ENCODE measurements at places on chromosomes 11 and 22. TPM values are rescaled to one million over a fixed set of nuclear protein-coding genes. Genes with fewer than 3 reads are reported as not detected.

The RAB39A gene
- total RNA-seq, result not detected

GRCh38 chr11:86900162-86900561 lies 55.0 kb downstream of the FZD4 start:
- DNase-seq, result no peak
- no peak overlapping the region for H3K4me3 ChIP-seq
- H3K27me3 ChIP-seq, result no peaks in the 10 kb centered on the region
- no peak overlapping the region for H3K27ac ChIP-seq
- H3K4me1 ChIP-seq, result no peaks in the 10 kb centered on the region

GRCh38 chr11:13720940-13721339 lies 52.5 kb downstream of the FAR1 start:
- no peak for DNase-seq
- no peaks in the 10 kb centered on the region for H3K4me1 ChIP-seq
- H3K27ac ChIP-seq, result no peak overlapping the region
- H3K4me3 ChIP-seq, result no peak overlapping the region
- peaks cover 4% of the 10 kb centered on the region for H3K36me3 ChIP-seq
- no peaks in the 10 kb centered on the region for H3K27me3 ChIP-seq

DNA sequence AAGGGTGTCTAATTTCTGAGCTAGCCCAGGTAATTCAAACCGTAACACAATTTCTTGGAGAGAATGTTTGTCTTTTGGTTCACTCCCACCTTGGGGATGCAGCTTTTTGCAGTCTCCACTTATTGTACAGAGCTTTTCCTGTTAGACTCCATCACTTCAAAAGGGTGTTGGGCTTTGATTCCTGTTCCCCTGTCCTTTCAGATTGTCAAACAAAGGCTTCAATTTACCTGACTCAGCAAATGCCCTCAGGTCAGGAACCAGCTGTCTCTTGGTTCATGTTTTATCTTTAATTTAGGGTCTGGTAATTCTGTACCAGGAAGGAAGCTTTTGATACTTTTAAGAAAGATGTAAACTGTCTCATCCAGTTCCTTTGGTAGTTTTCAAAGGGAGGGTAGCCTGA lies 880.6 kb downstream of the NTM start:
- DNase-seq, result no peak
- H3K27me3 ChIP-seq, result peaks cover 43% of the 10 kb centered on the region
- H3K4me3 ChIP-seq, result no peak overlapping the region

The APIP gene
- 34.1 TPM for total RNA-seq

The CEND1 gene
- total RNA-seq, result not detected

GRCh38 chr11:20015101-20015500 lies 145.2 kb downstream of the DBX1 start:
- no peaks in the 10 kb centered on the region for H3K27me3 ChIP-seq
- no peak overlapping the region for H3K27ac ChIP-seq
- no peaks in the 10 kb centered on the region for H3K36me3 ChIP-seq
- no peak for DNase-seq

The HTR3B gene
- not detected for total RNA-seq

- no peak overlapping the region for H3K4me3 ChIP-seq
- H3K36me3 ChIP-seq, result no peaks in the 10 kb centered on the region
- H3K27ac ChIP-seq, result no peak overlapping the region
- H3K27me3 ChIP-seq, result no peaks in the 10 kb centered on the region
Observed at GRCh38 chr11:126224647-126225294, 13.2 kb downstream of the FAM118B start.

GRCh38 chr11:92413757-92414513 lies 189.3 kb downstream of the FAT3 start:
- H3K27ac ChIP-seq, result no peak overlapping the region
- peaks cover 32% of the 10 kb centered on the region for H3K4me1 ChIP-seq
- H3K36me3 ChIP-seq, result no peaks in the 10 kb centered on the region
- no peak for DNase-seq

DNA sequence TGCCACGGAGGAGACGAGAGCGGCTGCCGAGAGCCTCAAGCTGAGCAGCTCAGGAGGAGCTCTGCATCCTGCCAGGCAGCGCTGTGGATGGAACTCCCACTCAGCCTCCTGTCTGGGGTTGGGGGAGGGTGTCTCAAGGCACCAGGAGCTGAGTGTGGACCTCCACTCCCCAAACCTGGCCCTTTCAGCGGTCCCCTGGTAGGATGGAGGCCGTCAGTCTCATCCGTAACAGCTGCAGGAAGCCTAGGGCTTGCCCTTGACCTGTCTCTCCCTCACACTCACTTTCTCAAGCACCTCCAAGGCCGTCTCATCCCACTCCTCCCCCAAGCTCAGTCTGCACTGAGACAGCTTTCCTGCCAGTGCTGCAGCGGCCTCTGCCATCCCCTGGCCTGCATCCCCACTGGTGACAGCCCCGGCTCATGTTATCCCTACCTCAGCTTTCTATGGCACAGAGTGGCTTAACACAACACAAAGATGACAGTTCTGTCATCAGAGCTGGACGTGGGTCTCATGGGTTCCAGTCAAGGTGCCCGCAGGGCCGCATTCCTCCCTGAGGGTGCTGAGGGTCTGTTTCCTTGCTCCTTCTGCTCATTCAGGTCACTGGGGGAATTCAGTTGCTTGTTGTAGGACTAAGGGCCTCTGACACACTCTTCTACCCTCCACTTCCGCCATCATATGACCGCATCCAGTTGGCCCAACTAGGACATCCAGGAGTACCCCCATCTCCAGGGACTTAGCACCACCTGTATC lies 341.9 kb upstream of the B3GAT1 start:
- H3K4me3 ChIP-seq, result no peak overlapping the region
- no peaks in the 10 kb centered on the region for H3K36me3 ChIP-seq
- no peak for DNase-seq
- H3K27me3 ChIP-seq, result peaks cover 77% of the 10 kb centered on the region

The SLC22A9 gene
- not detected for total RNA-seq

DNA sequence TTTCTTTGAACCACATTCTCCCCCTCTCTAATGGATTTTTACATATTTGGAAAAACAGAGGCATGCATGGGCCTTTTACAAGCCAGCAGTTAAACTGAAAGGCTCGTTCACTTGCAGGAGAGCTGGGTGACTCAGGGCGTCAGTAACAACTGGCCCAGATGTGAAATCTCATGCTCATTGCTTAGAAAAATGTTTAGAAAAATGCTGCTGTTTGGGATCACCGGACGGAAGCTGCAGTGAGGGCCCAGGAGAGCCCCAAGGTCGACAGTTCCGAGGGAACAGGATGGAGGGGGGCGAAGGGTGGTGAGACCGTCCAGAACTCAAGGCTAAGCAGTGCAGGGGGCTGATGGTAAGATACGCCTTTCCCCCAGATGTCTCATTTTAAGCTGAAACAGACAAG lies 41.7 kb upstream of the SMTN start:
- no peaks in the 10 kb centered on the region for H3K4me1 ChIP-seq
- no peak overlapping the region for H3K27ac ChIP-seq
- H3K27me3 ChIP-seq, result no peaks in the 10 kb centered on the region
- H3K4me3 ChIP-seq, result no peak overlapping the region
- H3K36me3 ChIP-seq, result no peaks in the 10 kb centered on the region

GRCh38 chr11:73384872-73385689 lies 8.9 kb downstream of the RELT start:
- H3K36me3 ChIP-seq, result no peaks in the 10 kb centered on the region
- H3K27ac ChIP-seq, result no peak overlapping the region
- no peak for DNase-seq
- no peak overlapping the region for H3K4me3 ChIP-seq

GRCh38 chr11:127071606-127072005 lies 71.0 kb upstream of the KIRREL3 start:
- peaks cover 43% of the 10 kb centered on the region for H3K27me3 ChIP-seq
- H3K36me3 ChIP-seq, result no peaks in the 10 kb centered on the region
- H3K4me3 ChIP-seq, result no peak overlapping the region
- no peaks in the 10 kb centered on the region for H3K4me1 ChIP-seq

DNA sequence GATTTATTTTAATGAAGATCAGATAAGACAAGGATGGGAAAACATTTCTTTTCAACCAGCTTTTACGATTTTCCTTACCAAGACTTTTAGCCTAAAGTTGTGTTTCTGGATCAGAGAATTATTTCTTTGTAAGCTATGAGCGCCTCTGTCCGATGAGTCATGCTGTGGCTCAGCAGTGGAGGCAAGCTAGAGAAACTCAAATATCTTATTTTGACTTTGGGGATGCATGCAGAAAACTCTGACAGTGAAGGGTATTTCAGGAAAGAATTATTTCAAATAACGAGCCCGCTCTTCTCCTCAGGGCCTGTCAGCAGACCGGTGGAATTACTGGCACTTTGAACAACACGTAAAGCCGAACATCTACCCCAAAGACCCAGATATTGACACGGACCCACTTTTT lies 77.9 kb upstream of the OR5AK2 start:
- no peak overlapping the region for H3K27ac ChIP-seq
- no peak for DNase-seq
- H3K4me1 ChIP-seq, result peaks cover 25% of the 10 kb centered on the region
- H3K36me3 ChIP-seq, result no peaks in the 10 kb centered on the region
- H3K27me3 ChIP-seq, result no peaks in the 10 kb centered on the region
- no peak overlapping the region for H3K4me3 ChIP-seq

DNA sequence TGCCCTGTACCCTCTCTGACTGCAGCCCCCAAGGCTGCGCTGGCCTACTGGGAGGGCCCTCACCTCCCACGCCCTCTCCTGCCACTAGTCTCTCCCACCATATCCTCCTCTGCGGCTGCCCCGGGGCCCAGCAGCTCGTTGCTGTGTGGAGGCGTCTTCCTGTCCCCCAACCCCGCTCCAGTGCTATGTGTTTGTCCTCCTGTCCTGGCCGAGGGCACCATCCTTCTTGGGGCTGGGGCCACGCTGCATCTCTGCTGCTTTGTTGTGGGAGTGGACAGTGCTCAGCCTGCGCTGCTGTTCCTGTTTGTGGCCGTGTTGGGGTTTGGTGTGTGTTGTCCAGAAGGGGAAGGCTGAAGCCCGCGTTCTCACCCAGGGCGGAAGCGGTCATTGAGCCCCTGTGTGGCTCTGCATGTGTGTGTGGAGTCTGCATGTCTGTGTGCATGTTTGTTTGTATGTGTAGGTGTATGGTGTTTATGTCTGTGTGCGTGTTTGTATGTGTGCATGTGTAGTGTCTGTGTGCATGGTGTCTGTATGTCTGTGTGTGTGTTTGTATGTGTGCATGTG lies 15.7 kb downstream of the TPCN2 start:
- H3K4me3 ChIP-seq, result no peak overlapping the region
- no peak overlapping the region for H3K27ac ChIP-seq
- H3K4me1 ChIP-seq, result no peaks in the 10 kb centered on the region
- DNase-seq, result no peak

The MRGPRF gene
- 0.50 TPM for total RNA-seq

DNA sequence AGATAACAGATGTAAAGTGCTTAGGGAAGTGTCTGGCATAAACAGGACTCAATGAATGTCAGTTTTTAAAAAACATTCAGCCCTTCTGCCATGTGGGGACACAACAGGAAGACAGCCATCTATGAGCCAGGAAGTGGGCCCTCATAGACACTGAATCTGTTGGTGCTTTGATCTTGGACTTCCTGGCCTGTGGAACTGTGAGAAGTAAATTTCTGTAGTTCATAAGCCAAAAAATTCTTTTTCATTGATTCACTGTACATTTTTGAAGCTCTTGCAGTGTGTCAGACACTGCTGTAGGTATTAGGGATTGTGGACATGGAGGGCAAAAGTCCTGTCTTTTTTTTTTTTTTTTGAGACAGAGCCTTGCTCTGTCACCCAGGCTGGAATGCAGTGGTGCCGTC lies 188.6 kb downstream of the HIPK3 start:
- H3K4me1 ChIP-seq, result peaks cover 17% of the 10 kb centered on the region
- DNase-seq, result no peak
- no peak overlapping the region for H3K4me3 ChIP-seq
- H3K36me3 ChIP-seq, result no peaks in the 10 kb centered on the region
- H3K27ac ChIP-seq, result no peak overlapping the region

- peaks cover 14% of the 10 kb centered on the region for H3K36me3 ChIP-seq
- no peaks in the 10 kb centered on the region for H3K4me1 ChIP-seq
- no peak for DNase-seq
- H3K27me3 ChIP-seq, result no peaks in the 10 kb centered on the region
- H3K4me3 ChIP-seq, result no peak overlapping the region
Observed at GRCh38 chr11:14342906-14343305, 16.1 kb downstream of the RRAS2 start.

The FXYD6 gene
- total RNA-seq, result 0.48 TPM

The OR2D2 gene
- not detected for total RNA-seq

GRCh38 chr11:8654503-8654902 lies 28.0 kb downstream of the TRIM66 start:
- H3K27ac ChIP-seq, result no peak overlapping the region
- no peaks in the 10 kb centered on the region for H3K27me3 ChIP-seq
- no peak for DNase-seq
- H3K4me1 ChIP-seq, result no peaks in the 10 kb centered on the region
- H3K36me3 ChIP-seq, result no peaks in the 10 kb centered on the region
- H3K4me3 ChIP-seq, result no peak overlapping the region

DNA sequence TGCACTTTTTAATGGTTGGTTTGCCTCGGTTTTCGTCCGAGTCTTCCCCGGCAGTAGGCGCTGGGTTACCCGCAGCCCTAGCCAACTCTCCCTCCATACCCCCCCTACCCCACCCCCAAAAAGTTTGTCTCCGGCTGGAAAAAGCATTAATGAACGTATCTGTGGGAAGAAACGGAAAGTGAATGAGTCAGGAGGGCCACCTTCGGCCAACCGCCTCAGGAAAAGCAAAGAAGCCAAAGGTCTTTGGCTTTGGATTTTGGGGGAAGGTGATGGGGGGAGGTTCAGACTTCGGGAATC lies 508 bp upstream of the FLI1 start:
- H3K27ac ChIP-seq, result no peak overlapping the region
- no peaks in the 10 kb centered on the region for H3K4me1 ChIP-seq
- no peak for DNase-seq
- H3K4me3 ChIP-seq, result no peak overlapping the region
- H3K36me3 ChIP-seq, result no peaks in the 10 kb centered on the region

DNA sequence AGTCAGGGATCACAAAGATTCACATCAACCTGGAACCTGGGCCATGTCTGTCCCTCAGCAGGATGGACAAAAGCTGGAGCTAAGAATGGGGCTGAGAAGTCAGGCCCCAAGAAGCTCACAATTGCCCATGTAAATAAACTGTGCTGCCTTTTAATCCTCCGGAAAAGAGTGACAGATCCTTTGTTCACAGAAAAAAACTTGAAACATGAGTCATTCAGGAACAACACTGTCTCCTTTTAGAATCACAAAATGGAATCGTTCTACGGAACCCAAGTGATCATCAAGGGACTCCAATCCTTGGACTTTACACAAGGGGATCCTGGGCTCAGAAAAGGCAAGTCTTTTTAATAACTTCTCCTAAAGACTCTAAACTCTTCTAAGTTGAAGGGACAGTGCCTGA lies 36.1 kb downstream of the RELT start:
- peaks cover 10% of the 10 kb centered on the region for H3K4me1 ChIP-seq
- H3K27me3 ChIP-seq, result no peaks in the 10 kb centered on the region
- H3K27ac ChIP-seq, result no peak overlapping the region
- H3K4me3 ChIP-seq, result no peak overlapping the region
- H3K36me3 ChIP-seq, result no peaks in the 10 kb centered on the region

- peaks cover 4% of the 10 kb centered on the region for H3K4me1 ChIP-seq
- no peak overlapping the region for H3K4me3 ChIP-seq
- H3K27ac ChIP-seq, result no peak overlapping the region
- no peaks in the 10 kb centered on the region for H3K36me3 ChIP-seq
- no peaks in the 10 kb centered on the region for H3K27me3 ChIP-seq
- no peak for DNase-seq
Observed at GRCh38 chr11:91293119-91293518, 931.5 kb upstream of the FAT3 start.

The C11orf86 gene
- total RNA-seq, result not detected

- H3K4me3 ChIP-seq, result no peak overlapping the region
- no peak for DNase-seq
Observed at GRCh38 chr22:24329453-24329852, 58.8 kb downstream of the SPECC1L start.

The INS gene
- not detected for total RNA-seq
